GM12892 (cell line): ENCODE measurements at places on chromosomes 2 and 18.

GRCh38 chr2:151367571-151367970 lies 10.2 kb downstream of the TNFAIP6 start:
- DNase-seq: no peak

DNA sequence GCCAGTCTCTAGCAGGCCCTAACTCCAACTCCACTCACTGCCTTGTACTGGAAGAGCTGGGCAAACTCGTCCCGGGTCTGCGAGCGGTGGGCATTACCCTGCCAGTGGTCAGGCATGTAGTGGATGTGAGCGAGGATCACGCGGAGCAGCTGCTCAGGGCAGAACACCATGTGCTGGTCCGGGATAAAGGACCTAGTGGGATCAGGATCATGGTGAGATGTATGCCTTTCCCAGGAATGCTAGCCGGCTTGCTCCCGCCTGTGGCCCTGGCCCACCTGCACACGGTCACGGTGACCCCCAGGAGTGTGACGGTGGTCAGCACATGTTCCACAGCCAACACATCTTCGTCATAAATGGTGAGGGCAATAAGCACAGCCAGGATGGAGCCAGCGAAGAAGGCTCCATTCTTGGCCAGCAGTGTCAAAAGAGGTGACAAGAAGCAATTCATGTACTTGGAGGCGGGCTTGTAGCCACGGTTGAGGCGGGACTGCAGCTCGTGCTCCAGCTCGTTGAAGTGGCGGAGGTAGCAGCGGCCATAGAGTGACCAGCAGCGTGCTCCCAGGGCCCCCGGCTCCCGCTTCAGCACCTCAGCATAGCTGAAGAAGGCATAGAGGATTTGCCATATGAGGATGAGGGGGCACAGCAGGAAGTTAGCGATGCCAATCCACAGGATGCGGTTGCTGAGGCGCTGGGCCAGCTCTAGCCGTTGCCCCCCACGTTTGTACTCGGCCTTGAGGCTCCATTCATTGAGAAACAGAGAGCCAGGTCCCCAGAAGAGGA lies 5.3 kb upstream of the ABCB6 start:
- DNase-seq: no peak

GRCh38 chr2:29035016-29035745 lies 39.1 kb downstream of the PCARE start:
- DNase-seq: no peak

GRCh38 chr2:212088353-212088752 lies 450.2 kb downstream of the ERBB4 start:
- no peak for DNase-seq

DNA sequence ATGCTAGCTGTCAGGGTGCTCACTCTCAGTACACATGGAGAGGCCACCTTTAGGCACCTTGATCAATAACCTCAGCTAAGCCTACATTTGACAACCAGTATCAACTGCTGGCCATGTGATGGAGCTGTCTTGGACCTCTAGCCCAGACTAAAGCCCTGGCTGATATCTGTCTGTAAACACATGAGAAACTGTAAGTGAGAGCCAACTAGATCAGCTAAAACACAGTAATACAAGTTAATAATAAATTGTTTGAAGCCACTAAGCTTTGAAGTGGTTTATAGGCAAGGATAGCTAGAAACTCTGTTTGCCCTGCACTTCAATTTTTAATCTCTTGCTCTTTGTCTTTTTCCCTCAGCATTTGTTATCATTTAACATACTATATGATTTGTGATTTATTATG lies 407.1 kb downstream of the SPAG16 start:
- DNase-seq: no peak

DNA sequence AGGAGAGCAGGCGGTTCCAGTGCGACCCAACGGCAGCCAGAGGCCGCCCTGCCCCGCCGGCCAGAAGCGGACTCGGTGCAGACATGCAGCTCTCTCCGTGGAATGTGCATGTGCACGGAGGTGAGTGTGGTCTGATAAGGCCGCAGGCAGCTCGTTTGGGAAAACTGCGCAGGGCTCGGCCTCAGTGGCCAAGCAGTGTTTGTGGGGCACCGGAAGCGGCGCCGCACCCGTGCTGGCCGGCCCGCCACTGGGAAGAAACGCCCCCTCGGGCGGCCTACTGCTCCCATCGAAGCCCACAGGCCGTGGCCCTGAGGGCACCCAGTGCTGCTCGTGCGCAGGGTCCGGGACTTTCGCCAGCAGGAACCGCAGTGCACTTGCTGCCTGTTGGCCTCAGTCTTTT lies 25.2 kb downstream of the PRELID3A start:
- no peak for DNase-seq

- DNase-seq: no peak
Observed at GRCh38 chr2:193141-193671, 70.6 kb downstream of the SH3YL1 start.

DNA sequence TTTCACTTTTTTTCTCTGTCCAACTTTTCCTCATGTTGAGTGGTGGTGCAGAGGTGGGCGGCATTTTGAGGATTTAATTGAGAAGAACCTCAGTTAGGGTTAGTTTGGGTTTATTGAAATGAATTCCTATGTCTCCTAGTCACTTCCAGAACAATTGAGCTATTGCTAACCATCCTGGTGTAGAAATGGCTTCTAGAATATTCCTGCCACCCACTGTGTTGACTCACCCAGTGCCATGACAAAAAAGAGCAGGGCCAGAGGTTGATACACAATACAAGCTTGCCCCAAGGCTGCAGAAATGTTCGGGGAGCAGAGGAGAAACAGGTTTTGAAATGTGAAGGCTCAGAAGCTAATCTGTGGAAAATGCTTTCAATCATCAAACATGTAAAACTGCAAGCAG lies 167.1 kb upstream of the TRIB2 start:
- DNase-seq: no peak

DNA sequence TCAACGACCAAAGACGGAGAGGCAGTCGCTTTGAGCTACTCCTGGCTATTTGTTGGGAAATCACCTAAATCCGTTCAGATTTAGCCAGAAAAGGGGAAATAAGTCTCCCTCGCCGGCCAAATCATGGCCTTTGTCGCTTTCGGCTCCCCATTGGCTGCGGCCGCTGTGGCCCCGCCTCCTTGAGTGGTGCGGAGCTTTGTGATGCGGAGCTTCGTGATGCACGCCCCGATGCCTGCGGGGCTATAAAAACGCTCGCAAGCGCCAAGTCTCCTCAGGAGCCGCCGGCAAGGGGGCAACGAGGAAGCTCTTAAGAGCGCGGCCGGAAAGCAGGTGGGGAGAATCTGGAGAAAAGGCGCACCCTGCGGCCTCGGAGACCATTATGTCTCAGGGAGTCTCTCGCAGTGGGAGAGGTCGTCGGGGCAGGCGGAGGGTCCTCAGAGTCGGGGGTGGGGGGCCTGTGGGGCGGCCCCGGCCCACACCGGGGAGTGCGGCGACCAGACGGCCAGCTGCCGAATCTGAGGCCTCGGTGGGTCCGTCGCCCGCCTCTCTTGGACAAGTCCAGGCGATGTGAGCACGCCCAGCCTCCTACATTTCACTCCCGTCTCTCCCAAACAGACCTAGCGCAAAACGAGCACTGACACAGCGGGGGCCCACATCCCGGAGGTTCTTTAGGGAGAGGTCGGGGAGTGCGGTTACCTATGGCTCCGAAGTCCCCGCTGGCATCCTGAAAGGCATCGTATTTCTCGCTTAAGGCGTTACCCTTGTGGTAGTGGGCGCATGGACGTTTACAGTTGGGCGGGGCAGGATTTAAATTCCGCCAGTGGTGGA lies at the start of gene CABYR:
TSS of gene CABYR (plus strand) at position 274 of the 828 bp plus-strand sequence. CDS start 4,053 bp downstream, outside the sequence.
- DNase-seq: peak; percentile 39

- no peak for DNase-seq
Observed at GRCh38 chr2:205808486-205809121, 126.3 kb downstream of the NRP2 start.

- no peak for DNase-seq
Observed at GRCh38 chr2:101082998-101083397, 68.2 kb downstream of the TBC1D8 start.

GRCh38 chr18:46571756-46572155 lies 85.3 kb downstream of the LOXHD1 start:
- DNase-seq: no peak

- DNase-seq: no peak
Observed at GRCh38 chr2:26444236-26444635, 33.7 kb downstream of the OTOF start.

DNA sequence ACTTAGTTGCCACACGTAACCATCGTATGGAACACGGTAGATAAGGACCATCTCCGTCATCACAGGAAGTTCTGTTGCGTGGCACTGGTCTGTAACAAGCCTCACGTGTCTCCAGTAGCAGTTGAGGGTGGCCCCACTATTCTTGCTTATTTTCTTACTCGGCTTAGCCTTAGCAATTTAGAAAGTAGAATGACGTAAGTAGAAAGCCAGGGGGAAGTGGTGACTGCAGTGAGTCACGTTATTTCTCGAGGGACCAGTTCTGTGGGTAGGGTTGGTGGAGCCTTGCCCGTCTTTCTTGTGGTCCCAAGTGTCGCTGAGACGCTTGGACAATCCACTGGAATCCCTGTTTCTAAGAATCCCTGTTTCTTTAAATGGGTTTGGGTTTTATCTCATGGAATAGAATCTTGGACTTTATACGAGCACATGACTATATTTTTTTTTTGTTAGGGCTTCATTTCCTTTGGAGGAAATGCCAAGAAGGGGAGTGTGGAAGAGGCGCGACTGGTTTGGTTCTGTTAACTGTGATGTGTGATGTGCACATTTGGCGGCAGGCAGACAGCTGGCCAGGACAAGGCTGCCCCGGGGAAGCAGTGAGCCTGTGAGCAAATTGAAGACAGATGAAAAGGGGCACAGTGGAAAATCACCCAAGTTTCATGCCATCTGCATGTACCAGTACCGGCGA lies 96.2 kb downstream of the CABLES1 start:
- peak; percentile 59 for DNase-seq

- no peak for DNase-seq
Observed at GRCh38 chr2:172921532-172922236, 154.0 kb upstream of the MAP3K20 start.

DNA sequence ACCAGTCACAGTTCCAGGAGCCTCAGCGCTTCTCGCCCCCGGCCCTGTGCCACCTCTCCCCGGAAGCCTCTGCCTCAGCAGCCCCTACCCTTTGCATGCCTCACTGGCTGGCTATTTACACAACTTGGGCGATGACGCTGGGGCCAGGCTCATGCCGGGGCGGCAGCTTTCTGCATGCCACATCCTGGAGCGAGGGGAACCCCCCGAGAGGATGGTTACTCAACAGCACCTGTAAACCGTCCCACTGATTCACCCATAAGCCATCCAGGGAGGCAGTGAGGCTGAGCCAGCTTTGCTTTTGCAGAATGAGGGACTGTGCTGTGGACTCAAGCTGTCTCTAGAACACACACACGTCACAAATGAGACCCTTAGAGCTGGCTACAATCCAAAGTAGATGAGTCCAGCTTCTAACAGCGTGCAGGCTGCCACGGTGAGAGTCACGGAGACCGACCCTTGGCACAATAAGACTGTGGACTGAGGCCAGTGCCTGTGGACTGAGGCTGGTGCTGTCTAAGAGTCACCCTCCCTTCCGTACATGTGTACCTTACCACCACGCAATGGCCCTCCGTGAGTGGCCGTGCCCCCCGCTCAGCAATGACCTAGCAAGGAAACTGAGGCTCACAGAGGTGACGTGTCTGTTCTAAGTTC lies 45.6 kb upstream of the ODC1 start:
- DNase-seq: peak; percentile 60

DNA sequence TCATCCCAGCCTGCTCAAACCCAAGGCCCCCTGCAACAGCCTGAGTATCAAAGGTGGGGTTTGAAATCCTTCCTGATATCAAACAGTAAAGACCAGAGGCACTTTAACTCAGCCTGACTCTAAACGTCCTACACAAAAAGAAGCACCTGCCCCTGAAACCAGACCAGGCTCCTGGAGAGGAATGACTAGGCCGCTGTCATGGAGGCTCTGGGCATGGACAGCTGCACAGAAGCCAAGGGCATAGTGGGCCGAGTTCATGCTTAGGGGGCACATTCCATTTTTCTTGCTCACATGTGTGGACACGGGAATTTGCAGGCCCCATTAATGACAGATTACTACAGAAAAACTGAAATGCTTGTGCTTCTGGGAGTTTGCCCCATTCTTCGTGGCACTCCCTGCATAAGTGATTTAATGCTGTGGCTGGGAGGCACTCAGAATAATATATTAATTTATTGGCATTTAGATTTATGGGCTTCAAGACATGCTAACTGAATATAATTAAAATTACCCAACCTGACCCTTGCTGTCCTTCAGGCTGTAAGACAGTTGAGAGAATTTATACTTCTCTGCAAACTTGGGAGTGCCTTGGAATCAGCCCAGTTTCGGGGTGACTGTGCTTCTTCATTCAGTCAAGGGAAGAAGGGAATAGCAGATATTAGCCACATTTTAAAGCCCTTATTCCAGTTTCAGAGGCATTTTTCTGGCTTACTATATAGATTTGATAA lies 105.5 kb downstream of the GYPC start:
- no peak for DNase-seq

GRCh38 chr18:49168281-49168985 lies 217.7 kb upstream of the SMAD7 start:
- no peak for DNase-seq

- no peak for DNase-seq
Observed at GRCh38 chr2:126890136-126890510, 8.6 kb upstream of the TEX51 start.
